ENCODE measurements at places on chromosomes 16 and 17.

DNA sequence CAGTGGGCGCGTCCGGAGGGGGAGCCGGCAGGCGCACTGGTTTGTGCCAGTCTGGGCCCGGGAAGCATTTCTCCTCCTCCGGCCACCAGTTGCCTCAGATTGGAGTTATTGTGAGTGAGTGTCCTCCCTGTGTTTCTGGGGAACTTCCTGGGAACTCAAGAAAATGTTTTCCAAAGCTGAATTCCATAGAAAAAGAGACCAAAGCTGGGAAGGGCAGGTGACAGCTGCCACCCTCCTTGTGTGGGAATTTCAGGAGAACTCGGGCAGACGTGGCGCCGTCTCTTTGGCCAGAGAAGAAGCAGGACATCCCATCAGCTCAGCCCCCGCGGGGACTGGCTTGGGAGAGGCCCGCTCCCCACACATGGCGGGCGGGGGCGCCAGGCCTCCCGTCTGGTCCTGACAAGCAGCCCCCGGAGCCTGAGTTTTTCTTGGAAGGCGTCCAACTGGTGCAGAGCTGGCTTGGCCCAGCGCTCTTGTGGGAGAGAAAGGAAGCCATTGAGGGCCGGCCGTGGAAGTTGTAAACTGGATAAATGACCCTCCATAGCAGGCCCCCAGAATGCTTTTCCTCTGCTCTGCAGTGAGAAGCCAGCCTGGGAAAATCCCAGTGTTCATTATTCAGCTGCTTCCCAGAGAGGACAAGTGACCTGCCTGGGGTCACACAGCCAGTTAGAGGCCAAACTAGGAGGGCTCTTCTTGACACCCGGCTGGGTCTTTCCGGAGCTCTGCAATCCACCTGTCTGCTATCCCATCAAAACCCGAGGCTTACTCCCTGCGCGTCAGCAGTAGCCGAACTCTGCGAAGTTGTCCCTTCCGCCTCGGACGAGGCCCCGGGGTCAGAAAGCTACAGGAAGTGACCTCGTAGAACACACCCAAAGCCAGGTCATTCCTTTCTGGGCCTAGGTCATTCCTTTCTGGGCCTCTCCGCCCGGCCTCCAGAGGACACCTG lies 39.2 kb upstream of the GSE1 start:
- peak; percentile 77 for DNase-seq

- DNase-seq, result no peak
Measured at GRCh38 chr16:75847172-75847571, 120.9 kb upstream of the CPHXL start.

DNA sequence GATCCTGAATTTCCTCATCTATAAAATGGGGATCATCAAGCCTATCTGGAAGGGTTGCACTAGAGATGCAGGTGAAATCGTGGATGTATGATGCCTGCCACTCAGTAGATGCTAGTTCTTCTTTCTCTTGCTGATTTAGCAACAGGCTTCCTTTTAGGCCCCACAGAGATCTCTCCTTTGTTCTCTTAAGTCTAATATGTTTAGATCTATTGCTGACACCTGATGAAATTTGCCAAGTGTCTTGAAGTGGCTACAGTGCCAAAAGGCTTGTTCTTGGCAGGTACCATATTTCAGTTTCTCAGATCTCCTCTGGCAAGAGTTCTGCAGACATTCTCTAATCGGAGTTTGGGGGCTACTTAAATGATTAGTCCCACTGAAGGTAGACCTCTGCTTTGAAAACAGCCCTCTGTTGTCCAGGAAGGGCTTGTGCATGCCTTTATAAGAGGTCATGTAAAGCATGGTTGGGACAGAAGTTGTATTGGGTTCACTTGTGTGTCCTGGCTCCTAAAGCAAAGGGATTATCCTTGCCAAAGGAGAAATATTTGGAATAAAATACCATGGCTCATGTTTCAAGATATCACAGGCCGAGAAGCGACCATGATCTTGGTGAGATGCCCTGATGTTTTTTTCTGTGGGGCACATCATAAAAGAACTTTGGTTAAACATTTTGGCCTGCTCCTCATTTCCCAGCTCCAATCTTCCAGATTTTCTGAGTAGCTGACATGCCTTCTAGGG lies 234.0 kb downstream of the MSI2 start:
- peak; percentile 55 for DNase-seq

- DNase-seq, result no peak
Measured at GRCh38 chr17:72093707-72094106, 27.1 kb upstream of the SOX9 start.

- DNase-seq, result no peak
Measured at GRCh38 chr17:14760212-14760611, 459.3 kb downstream of the HS3ST3B1 start.

DNA sequence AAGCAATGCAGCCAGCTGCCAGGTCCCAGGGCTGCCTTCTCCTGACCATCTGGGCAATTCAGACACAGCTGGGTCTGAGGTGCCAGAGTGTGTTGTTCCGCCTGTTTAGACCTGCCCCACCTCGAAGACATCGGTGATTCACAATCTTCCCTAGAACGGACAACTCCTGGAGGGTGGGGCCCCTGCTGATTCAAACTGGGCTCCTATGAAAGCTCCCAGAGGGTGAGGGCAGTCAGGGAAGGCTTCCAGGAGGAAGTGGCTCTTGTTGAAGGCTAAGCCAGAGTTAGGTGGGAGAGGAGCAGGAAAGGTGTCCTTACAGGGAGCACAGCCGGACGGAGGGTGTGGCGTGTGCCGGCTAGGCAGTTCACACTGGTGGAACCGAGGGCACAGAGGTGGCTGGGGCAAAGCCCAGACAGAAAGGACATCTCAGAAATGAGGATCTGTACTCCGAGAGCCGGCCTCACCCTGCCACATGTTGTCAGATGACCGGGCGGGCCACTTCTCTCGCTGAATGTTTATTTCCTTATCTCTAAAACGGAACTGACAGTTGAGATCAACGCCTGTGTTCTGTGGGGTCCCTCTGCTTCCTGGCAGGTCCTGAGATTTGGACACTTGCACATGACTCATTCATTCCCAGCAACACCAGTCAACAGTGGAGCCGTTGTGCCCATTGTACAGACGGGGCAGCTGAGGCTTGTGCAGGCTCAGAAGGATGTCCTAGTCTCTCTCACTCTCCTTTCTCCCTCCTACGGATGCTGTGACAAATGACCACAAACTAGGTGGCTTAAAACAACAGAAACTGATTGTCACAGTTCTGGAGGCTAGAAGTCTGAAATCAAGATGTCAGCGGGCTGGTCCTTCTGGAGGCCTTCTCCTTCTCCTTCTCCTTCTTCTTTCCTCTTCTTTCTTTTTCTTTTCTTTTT lies 26.9 kb upstream of the LITAF start:
- no peak for DNase-seq

DNA sequence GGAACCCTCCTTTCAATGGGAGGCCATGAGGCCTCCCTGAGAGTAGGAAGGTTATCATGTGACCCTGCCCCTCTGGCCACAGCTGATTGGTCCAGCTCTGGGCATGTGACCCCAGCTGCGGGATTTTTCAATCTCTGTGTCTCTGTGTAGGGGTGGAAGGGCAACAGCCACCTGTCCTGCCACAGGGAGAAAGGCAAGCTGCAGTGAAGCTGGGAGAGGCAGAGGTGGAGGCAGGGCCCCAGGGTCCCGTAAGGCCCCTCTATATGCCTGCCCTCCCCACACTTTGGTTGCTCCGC lies 10.9 kb downstream of the DNAAF8 start:
- DNase-seq, result no peak

GRCh38 chr16:80250381-80250780 lies 290.4 kb upstream of the DYNLRB2 start:
- no peak for DNase-seq

- no peak for DNase-seq
Measured at GRCh38 chr16:79599256-79599836, 1.2 kb downstream of the MAF start.

DNA sequence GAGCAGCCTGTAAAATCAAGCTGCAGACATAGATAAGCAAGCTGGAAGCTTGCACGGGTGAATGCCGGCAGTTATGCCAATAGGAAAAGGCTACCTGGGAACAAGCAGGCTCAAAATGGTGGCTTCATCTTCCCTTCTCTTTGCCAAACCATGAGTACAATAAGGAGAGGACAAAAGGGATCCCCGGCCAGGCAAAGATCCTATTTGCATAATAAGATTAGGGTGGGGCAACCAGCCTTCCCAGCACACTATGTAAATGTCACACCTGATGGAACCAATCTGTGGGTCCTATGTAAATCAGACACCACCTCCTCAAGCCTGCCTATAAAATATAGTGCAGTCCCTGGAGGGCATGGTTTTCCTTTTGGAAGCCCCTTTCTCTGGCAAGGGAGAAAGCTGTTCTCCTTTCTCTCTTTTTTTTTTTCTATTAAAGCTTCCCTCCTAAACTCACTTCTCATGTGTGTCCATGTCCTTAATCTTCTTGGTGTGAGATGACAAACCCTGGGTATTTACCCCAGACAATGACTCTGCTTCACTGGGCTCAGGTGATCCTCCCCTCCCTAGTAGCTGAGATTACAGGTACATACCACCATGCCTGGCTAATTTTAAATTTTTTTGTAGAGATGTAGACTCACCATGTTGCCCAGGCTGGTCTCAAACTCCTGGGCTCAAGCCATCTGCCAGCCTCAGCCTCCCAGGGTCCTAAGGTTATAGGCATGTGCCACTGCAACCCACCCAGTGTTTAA lies 44.2 kb downstream of the PSMD12 start:
- DNase-seq, result no peak

GRCh38 chr16:49932434-49932833 lies 76.5 kb upstream of the ZNF423 start:
- no peak for DNase-seq

DNA sequence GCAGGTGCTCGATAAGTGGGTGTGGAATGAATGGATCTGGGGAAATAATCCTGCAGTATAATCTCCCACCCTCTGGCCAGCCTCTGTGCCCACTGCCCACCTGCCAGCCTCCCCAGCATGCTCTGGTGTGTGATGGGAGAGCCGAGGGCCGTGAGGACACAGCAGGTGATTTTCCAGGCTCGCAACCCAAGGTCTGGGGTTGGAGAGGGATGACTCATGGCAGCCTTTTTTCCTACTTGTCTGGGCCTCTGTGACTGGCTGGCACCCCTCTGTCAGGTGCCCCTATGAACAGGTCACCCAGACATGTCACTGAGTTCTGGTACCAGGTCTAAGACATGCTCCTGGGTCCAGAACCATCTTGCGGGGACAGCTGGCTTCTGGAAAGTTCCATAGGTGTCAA lies 385.7 kb upstream of the TNRC6C start:
- no peak for DNase-seq

DNA sequence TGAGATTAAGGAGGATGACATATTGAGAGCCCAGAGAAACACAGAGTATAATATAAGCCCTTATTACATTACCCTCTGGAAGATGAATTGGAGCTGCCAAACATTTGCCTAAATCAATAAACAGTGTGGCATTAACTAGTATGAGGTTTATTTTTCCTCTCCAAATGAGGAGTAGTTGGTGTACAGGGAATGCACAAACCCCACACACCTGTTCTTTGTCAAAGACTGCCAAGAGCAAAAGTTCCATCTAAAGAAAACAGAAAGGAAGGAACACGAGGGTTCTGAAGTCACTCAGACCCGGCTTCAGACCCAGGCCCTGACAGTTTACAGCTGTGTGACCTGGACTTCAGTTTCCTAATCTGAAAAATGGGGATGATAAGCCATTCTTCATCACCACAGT lies 138.1 kb downstream of the SHISA9 start:
- no peak for DNase-seq

- peak; percentile 40 for DNase-seq
Measured at GRCh38 chr16:82061861-82062525, 26.9 kb downstream of the HSD17B2 start.

GRCh38 chr16:88194397-88195268 lies 188.1 kb upstream of the ZNF469 start:
- DNase-seq, result no peak

- DNase-seq, result no peak
Measured at GRCh38 chr17:39919087-39919683, 750 bp upstream of the GSDMB start.

- no peak for DNase-seq
Measured at GRCh38 chr16:59148056-59148768, 414.1 kb upstream of the GOT2 start.

DNA sequence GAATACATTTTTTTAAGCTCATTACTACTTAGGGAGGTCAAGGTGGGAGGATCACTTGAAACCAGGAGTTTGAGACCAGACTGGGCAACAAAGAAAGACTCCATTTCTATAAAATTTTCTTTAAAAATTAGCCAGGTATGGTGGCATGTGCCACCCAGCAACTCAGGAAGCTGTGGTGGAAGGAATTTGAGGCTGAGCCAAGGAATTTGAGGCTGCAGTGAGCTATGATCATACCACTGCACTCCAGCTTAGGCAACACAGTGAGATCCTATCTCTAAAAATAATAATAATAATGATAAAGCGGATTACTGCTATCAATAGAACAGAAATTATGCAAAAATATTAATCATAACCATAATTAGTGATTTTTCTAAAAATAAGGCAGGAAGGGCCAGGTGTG lies 170.3 kb downstream of the COPRS start:
- no peak for DNase-seq

GRCh38 chr16:88886845-88887521 lies 20.5 kb upstream of the PABPN1L start:
- DNase-seq, result peak; percentile 58

DNA sequence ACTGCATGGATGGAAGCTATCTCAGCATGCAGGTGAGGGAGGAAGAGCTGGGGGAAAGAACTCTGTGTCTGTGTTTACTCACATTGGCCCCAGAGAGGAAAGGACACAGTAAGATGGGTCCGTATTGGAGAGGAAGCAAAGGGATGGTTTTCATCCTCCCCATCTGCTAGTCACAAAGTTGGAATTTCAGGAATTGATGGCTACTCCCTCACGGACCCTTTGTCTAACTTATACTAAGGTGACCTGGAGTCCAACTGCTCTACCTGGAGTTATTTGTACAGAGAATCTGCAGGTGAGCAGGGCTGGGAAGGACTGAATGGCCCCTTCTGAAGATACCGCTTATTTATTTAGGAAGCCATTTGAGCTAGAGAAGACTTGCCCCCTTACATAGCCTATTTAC lies 55.1 kb downstream of the WNT3 start:
- no peak for DNase-seq

DNA sequence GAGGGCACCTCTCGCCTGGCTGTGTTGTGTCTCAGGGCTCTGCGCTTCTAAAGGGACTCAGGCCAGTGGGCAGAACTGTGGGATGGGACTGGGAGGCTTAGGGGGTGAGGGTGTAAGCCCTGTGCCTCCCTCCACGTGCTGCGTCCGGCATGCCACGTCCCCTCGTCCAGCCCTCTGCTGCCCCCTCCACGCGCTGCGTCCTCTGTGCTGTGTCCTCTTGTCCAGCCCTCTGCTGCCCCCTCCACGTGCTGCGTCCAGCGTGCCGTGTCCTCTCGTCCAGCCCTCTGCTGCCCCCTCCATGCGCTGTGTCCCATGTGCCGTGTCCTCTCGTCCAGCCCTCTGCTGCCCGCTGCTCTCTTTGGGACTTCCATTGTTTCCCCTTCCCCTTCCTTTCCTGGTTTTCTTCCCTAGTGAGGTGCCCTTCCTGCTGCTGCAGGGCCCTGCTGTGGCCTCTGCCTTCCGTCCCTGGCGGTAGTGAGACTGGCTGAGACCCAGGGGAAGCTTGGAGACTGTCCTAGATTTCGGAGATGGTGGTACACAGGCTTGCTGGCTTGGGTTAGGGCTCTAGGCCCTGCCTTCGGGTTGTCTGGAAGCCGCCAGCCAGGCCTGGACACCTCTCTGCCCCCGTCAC lies 6.4 kb upstream of the ZNF750 start:
- no peak for DNase-seq
